ENCODE measurements at places on chromosomes 11 and 22.

GRCh38 chr22:24090581-24090980 lies 79.5 kb downstream of the CABIN1 start:
- no peak for DNase-seq

- DNase-seq: no peak
Observed at GRCh38 chr11:109304159-109304558, 117.8 kb upstream of the C11orf87 start.

DNA sequence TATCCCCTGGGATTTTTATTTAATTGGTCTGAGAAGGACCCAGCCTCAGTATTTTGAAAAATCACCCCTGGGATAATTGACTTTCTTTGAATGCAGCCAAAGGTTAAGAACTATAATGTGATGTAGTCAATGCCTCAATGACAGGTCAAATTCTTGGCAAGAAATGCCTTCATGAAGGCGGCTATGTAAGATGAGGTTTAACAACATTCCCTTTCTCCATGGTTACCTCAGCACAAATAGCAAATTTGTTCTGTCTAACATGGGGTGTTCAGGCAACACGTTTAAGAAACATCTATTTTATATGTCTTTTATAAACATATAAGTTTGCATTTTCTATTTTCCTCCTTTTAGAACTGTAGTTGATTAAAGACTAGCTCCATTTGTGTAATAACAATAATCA lies 5.3 kb downstream of the SLN start:
- no peak for DNase-seq

DNA sequence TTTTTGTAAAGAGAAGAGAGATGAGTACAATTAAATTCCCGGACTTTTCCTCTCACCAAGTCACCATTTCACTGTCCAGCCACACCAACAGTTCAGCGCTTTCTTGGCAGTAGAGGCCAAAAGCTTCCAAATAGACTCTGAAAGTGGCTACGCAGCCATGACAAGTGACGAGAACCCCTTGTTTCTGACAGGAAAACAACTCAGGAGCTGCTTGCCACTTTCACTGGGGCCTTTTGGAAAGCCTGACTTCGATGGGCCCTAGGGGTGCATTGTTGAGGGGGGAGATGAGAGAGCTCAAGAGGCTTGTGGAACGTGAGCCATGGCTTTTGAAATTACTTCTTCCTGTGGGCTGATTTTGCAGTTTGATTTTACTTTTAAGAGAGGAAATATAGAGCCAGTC lies 422.1 kb upstream of the FAT3 start:
- no peak for DNase-seq

- no peak for DNase-seq
Observed at GRCh38 chr11:31150841-31151240, 218.7 kb downstream of the DCDC1 start.

Measured in anterior cingulate cortex (tissue), 58 donors.